ENCODE measurements at places on chromosomes 16 and 17.
A peak's percentile ranks its signal among the peaks of the same experiment; 100 is the strongest.

DNA sequence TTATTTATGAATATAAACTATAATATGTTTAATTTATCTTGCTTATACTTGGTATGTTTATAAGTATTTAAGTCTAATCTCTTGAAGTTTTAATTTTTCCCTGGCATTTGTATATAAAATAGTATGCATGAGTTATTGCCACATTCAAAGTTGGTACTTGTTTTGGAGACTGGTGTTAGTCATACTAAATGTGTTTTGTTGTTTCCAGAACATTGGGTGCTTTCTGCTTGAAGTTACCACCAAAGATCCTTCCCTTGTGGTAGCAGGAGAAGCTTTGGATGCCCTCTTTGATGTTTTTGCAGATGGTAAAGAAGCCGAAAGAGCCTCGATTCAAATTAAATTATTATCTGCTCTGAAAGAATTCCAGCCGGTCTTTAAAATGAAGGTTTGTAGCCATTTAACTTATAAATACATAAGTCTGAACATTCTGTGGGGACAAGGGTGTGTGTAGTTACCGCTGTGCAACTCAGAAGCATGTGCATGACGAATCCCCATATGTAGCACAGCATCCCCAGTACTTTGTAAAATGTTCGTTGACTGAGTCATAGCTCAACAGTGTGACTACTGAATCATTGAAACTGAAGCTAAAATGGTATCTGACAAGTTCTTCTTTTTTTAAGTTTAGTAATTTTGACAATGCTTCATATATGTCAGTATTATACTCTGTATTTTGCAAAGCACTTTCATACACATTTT is 36.4 kb downstream of the HEATR3 start:
- DNase-seq = no peak

GRCh38 chr16:65113441-65113840 is 8.4 kb downstream of the CDH11 start:
- no peak for DNase-seq

DNA sequence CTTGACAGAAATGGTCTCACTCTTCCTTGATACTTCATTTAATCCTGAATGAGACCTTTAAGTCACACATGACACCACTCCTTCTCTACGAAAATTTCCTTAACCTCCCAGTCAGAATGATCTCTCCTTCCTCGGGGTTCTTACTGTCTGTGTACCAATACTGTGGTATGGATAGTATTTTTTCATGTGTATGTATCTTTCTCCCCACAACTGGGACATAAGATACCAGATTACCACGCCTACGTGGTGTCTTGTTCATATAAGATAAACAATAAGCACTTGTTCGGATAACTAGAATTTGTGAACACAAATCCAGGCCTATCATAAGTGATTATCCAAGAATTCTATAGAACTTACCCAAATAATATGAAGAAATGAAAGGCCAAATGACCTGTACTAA is 11.3 kb downstream of the NUP88 start:
- DNase-seq = no peak

GRCh38 chr17:32253117-32253611 is 12.5 kb upstream of the RHBDL3 start:
- peak; percentile 78 for DNase-seq

DNA sequence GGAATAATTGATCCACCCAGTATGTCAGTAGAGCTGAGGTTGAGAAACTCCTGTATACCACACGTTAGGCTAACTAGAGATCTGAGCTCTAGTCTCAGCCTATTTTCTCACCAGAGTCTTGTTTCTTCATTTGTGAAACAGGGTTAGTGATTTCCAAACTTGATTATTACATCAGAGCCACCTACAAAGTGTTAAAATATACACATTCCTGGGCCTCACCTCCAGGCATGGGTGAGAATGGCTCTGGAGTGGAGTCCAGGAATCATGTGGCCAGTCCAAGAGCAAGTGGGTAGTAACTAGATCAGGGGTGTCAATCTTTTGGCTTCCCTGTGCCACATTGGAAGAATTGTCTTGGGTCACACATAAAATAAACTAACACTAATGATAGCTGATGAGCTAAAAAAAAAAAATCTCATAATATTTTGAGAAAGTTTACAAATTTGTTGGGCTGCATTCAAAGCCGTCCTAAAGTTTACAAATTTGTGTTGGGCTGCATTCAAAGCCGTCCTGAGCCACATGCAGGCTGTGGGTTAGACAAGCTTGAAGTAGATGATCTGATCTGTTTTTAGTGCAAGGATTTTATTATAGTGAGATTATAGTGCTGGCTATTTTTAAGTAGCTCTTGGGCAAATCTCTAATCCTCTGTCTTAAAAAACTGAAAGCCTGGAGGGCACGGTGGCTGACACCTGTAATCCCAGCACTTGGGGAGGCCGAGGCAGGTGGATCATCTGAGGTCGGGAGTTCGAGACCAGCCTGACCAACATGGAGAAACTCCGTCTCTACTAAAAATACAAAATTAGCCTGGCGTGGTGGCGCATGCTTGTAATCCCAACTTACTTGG is 20.4 kb downstream of the PRCD start:
- DNase-seq = no peak

DNA sequence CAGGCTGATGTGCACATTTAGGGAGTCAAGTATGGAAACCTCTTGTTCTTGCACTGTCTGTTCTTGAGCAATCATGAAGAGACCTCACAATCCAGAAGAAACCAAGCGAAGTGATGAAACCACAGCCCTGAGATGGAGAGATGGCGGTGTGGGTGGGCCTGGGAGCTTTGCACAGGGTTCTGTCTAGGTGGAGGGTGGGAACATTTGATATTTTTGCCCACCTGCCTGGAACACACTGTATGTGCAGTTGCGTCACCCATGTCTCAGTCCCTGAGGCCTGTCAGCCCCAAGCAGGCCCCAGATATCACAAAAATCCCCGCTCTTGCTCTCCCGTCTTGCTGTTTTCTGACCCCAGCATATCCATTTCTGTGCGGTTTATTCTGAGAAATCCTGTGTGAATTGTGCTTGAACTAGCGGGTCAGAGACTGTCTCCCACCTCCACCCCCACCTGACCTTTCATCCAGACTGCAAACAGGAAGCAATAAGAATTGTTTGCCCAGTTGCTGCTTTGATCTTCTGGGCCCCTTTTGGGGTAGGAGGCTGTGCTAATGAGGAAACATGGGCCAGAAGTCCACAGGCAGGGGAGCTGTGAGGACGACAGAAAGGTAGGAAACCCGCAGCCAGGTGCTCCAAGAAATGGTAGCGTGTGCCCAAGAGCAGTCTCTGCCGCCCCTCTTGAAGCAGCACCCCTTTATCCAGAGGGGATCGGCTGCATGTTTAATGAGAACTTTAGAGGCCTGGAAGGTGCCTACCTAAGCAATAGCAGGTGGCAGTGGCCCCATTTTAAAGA is 183.8 kb downstream of the CCDC182 start:
- DNase-seq = no peak

DNA sequence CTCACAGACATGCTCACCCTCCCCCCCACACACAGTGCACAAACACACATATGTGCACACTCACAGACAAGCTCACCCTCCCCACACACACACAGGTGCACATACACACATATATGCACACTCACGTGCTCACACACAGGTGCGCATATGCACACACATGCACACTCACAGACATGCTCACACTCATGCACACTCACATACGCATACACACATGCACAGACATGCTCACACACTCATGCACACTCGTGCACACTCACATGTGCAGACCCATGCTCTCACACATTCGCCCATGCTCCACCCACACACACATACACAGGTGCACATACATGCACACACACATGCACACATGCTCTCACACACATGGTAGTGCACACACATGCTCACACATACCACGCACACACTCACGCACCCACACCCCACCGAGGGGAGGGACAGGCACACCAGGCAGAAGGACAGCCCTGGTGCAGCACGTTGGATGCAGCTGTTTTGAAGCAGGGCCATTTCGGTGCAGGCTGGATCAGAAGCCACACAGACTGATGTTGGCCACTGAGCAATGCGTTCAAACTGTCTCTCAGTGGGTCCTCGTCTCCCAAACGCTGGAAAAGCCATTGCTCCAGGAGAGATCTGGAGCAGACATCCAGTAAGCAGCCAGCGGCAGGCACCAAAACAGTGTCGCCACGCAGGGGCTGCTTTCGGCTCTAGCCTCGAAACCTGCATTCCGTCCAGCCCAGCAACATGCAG is 86.2 kb upstream of the ZNF469 start:
- DNase-seq = no peak

- DNase-seq = no peak
Measured at GRCh38 chr16:88538366-88539060, 31.7 kb upstream of the ZC3H18 start.

- no peak for DNase-seq
Measured at GRCh38 chr17:67682196-67682595, 35.5 kb upstream of the NOL11 start.

DNA sequence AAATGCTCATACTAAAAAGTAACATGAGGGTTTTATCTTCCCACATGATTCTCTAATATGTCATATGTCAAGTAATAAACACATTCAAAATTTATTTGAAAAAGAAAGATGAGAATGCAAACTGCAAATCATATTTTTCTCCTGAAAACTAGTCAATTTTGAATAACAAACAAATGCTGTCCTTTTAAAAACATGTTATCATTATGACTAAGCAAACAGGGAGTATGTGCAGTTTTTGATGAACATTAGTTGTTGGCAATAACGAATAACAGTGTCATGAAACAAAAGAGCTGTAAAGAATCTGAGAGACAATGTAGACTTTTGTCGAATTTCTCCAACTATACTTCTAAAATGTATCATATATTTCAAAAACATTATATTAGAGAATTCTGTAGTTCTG is 34.8 kb downstream of the RPGRIP1L start:
- DNase-seq = no peak

DNA sequence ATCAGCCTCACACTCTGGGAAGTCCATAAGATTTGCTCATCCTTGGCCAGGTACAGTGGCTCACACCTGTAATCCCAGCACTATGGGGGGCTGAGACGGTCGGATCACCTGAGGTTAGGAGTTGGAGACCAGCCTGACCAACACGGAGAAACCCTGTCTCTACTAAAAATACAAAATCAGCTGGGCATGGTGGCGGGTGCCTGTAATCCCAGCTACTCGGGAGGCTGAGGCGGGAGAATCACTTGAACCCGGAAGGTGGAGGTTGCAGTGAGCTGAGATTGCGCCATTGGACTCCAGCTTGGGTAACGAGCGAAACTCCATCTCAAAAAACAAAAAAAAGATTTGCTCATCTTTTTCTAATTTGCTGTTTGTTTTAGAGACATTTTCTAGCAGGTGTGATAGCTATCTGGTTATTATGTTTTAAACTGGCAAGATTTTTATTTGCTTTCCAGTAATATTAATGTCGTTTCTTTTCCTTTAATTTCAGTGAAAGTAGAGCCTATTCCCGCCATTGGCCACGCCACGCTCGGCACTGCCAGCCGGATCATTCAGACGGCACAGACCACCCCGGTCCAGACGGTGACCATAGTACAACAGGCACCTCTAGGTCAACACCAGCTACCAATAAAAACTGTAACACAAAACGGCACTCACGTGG is 61.5 kb downstream of the WDR45B start:
- no peak for DNase-seq

DNA sequence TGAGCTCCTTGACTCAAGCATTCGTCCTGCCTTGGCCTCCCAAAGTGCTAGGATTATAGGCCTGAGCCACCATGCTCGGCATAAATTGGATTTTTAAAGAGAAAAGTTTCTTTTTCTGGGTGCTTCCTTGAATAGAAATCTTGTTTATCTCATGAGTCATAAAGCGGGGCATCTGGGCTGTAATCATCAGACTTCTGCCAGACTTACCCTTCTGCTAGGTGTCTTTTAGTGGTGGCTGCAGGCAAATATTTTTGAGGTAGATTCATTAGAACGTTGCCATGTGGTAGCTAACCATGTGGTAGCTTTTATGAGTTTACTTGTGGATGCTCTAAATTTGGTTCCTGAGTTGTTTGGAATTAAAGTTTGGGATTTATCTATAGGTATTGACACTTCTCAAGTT is 13.4 kb downstream of the PGS1 start:
- no peak for DNase-seq

- DNase-seq = peak; percentile 87
Measured at GRCh38 chr17:57927048-57927723, 28.0 kb downstream of the CUEDC1 start.

DNA sequence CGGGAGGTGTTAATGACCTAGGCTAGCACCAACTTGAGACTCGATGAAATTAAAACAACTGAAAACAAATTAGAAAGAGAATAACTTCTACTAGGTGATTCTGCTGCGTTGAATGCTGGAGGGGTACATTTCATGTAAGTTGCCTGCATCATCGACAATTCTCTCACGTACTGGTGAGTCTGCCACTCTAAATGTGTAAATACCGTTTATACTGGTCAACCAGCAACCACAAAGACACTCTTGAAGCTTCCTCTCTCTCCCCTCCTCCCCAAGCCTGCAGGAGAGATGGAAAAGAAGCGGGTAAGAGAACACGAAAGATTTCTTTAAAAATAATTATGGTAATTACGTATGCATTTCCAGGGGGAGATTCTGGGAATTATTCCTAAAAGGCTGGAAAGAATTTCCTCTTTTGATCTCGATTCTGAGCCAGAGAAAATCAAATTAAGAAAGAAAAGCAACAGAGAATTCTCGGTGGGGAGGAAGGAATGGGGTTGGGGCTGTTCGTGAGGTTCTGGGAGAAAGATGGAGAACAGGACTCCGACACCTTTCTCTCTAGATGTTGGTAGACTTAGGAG is 68.6 kb upstream of the MRTFB start:
- no peak for DNase-seq

DNA sequence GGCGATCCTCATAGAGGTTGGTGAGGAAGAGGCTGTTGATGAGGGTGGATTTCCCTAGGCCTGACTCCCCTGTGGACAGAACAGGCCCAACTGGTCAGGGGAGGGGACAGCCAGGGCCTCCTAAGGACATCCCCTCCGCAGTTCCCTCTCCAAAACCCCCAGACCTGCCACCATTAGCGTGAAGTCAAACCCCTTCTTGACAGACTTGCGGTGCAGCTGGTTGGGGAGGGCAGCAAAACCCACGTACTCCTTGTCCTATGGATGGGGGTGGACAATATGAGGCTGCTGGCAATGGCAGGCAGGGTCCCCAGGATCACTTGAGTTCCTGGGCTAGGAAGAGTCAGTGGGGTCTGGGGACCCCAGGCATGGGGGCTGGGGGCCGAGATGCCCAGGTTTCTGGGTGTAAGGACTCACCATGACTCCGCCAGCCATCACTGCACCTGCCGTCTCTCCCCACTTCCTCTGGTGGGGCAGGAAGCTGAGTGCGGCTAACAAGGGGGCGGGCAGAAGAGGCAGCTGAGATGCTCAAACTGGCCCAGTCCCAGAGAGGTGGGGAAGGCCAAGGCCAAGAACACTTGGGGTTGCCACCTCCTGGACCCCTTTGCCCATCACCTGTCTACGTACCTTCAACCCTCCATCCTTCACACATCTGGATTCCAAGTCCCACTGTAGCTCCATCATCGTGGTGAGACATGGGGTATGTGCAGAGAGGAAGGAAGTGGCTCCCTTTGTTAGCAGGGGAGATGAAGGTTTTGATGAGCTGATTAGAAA is at the start of gene SEPTIN1:
Gene SEPTIN1 (minus strand): TSS at position 451 of the 771 bp plus-strand sequence. CDS start 19 bp downstream, at position 432.
- DNase-seq = no peak

DNA sequence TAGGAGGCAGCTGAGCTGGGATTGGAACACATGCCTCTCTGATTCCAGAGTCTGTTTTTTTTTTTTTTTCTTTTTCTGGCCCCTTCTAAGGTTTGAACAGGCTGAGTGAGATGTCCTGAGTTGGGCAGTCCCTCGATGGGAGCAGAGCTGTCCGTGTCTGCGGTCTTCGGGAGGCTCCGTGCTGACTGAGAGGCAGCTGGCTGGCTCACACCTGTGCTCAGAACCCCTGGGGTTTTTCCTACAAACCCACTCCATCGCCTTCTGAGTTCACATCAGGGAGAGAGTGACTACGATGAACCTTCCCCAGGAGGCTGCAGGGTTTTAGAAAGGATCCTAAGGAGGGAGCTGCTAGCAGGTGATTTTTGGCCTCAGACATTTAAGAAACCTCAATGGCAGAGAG is 92.5 kb downstream of the IRF8 start:
- DNase-seq = no peak

Data from putamen (tissue), 1 donor.